ENCODE measurements at places on chromosomes 4 and X. TPM values are rescaled to one million over a fixed set of nuclear protein-coding genes. Genes with fewer than 3 reads are reported as not detected.

GRCh38 chrX:70092247-70092646 is 30.0 kb downstream of the OTUD6A start:
- DNase-seq = no peak

- peak; percentile 25 for DNase-seq
Observed at GRCh38 chr4:127188847-127189246, 443.9 kb upstream of the INTU start.

The KLB gene
- total RNA-seq = not detected

The NDST3 gene
- total RNA-seq = under 0.01 TPM

DNA sequence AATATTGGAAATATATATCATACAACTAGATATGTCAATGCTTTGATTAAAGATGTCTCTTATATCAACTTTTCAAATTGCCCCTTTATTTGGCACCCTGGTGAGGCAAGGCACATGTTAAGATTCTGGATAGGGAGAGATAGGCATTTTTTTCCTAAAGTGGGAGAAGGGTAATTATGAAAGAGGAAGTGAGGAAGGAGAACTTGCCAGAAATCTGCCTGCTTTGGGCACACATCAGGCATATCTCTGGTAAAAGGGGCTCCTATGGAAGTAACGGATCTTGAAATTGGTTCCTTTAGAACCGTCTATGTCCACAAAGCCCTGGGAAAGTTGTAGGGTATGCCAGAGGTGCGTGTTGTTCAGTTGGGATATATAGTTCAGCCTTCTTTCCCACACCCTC is 5.7 kb downstream of the IL15 start:
- no peak for DNase-seq

The TKTL2 gene
- not detected for total RNA-seq

DNA sequence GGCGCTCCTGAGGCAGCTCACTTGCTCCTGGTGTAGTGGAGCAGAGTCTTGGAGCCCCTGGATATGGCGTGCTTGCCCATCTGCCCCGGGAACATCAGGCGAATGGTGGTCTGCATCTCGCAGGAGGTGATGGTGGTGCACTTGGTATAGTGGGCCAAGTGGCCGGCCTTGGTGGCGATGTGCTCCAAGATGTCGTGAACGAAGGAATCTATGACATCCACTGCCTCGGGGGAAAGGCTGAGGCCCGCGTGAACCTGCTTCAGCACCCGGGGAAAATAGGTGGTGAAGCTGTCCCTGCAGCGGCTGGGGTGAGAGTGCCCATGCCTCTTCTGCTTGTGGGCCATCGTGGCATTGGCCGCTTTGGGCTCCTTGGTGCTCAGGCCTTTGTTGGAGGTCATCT is 58.1 kb upstream of the TMSB15B start:
- DNase-seq = no peak

DNA sequence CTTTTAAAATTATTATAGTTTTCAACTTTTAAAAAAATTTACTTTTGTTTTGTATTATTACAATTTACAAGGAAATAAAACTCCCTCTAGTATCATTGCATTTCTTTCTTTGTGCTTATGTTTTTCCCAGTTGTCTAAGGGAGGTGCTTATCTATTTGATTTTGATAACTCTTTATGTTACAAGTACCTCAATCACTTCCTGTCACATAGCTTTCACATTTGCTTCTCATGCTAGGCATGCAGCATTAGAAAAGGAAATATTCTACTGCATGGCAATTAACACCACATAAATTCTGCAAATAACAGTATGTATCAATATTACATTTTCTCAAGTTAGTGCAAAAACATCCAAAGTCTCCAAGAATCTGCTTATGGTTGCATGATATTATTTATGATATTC is 180.3 kb upstream of the HS3ST1 start:
- DNase-seq = no peak

The STX18 gene
- 26.9 TPM for total RNA-seq

The KCNE5 gene
- total RNA-seq = 0.28 TPM

- peak; percentile 28 for DNase-seq
Observed at GRCh38 chrX:70554081-70554480, 109.4 kb downstream of the DLG3 start.

DNA sequence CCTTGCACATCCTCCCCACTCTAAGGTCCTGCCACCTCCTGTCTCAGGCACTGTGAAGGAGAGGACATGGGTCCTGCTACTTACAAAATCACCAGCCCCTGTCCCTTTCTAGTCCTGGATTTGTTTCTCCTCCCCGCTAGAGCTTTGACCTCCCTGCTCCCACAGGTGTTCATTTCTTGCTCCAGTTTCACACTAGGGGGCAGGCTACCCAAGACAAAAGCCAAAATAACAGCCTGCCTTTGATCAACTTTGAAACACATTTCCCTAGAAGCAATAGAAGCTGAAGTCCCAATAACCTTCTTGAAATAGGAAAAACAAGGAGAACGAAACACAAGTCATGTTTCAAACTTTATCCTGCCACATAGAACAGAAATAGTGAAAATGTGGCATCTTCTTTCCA is 164.4 kb downstream of the QDPR start:
- peak; percentile 19 for DNase-seq

- no peak for DNase-seq
Observed at GRCh38 chr4:2931512-2932301, 31.5 kb downstream of the NOP14 start.

DNA sequence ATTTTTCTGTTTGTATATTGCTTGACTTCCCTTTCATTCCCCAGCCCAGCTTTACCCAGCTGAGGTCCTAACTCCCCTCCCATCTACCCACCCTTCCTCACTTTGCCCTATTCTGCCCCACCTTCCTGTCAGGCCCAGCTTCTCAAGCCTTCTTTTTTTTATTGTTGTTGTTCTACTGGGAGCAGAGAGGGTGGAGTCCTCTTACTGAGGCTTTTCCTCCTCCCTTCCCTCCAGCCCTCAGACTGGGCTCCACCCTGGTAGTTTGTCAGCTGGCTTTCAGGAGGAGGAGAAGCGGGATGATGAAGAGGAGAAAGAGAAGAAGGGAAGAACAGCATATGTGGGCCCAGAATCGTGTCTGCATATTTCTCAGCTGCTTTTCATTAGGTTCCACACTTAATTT is 3.2 kb upstream of the KLF8 start:
- DNase-seq = no peak

DNA sequence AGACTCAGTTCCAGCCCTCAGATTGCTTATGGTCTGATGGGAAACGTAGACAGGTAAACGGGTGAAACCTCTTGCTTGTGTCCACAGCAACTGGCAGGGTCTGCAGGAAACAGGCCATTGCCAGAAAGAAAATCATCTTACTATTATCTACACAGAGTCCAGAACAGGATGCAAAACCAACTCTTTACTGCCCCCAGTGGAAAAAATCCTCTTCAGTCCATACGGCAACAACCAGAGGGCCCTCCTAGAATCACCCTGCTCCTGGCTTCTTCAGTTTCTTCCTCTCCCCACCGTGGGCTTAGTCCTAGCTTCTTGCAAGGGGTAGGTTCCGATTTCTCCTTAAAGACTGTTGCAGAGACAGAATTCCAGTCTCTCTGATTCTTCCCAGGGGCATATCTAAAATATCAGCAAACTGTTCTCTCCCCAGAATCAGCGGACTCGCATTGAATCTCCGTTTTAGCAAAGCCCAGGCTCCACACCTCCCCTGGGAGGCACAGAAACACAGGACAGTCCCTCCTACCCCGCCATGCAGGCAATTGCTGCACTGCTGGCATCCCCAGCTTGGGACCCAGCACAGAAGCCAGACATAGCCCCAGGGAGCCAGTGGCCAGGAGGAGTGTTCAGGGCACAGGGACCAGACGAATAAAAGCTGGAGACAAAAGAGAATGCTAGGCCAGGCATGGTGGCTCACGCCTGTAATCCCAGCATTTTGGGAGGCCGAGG is 41.0 kb upstream of the SH3RF1 start:
- DNase-seq = peak; percentile 59

GRCh38 chr4:36532670-36533379 is 251.4 kb downstream of the DTHD1 start:
- no peak for DNase-seq

DNA sequence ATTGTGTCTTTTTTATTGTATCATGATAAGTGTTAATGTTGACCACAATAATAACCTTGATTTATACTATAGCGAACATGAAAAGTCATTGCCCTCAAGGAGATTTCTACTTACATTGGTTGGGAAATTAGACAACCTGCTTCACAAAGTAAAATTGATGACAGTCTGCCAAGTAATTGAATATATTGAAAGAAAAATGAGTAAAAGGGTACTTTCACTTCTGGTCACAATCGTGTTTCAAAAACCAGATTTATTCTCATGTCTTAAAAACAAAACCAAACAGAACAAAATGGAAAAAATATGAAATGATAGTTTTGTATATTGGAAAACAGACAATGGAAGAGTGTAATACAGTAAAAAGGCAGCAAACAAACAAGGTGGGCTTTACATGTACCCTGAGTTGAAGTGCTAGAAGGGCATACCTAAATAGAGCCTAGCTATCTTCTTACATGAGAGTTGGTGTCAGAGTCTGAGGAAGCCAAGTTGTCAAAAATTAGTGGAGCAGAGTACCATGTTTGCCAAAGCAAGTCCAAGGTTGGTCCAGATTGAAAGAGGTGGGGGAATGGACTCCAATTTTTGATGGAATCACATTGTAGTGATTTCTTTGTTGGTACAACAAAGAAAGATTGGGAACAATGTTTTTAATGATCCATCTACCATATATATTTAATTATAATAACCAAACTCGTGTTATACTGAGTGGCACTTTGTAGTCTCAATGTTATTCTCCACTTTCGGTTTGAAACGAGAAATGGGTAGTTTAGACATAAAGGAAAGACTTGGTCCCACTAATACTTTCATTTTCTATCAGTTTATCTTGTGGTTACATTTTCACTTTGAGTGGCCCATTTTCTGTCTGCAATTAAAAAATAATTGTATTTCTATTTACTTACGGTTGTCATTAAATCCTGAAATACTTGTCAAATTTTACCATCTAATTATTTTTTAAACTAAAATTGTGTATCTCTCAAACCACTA is 775.6 kb downstream of the STIM2 start:
- DNase-seq = no peak

DNA sequence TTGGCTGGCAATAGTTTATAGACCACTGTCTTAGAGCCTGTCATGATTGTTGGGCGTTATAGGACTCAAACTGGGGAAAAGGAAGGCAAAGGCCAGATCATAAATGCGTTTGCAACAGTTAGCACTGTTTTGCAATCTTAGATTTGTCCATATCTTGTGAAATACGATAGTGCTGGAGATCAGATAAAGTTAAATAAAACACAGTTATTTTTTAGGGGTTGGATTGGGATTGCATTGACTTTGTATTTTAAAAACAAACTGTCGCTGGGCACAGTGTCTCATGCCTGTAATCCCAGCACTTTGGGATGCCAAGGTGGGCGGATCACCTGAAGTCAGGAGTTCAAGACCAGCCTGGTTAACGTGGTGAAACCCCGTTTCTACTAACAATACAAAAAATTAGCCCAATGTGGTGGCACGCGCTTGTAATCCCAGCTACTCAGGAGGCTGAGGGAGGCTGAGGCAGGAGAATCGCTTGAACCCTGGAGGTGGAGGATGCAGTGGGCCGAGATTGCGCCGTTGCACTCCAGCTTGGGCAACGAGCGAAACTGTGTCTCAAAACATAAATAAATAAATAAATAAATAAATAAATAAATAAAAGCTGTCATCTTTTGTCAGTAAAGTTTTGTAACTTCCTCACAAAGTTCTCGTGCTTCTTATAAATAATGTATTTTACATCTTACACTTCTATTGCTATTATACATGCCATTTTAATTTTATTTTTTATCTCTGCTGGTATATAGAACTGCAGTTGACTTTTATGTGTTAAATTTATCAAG is 117.2 kb downstream of the KDM6A start:
- no peak for DNase-seq

GRCh38 chr4:165331823-165332222 is 4.4 kb downstream of the MSMO1 start:
- DNase-seq = no peak

The SGCB gene
- 25.8 TPM for total RNA-seq

DNA sequence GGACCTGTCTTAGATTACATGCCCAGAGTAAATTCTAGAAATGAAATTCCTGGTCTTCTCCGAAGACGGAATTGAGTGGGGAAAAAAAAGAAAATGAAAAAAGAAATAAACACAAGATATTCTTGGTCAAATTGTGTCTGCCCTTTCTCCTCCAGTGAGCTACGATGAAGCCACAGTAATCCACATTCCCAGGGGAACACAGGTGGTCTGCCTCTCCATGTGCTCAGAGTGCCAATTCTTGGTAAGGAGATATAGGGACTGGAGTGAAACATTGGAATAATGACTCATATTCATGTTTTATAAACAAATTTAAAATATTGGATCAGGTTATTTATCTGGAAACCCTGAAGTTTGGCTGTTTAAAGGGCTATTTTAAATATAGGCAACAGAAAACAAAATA is 54.2 kb upstream of the MGST2 start:
- no peak for DNase-seq

GRCh38 chrX:45264865-45265264 is 64.2 kb upstream of the DIPK2B start:
- no peak for DNase-seq

DNA sequence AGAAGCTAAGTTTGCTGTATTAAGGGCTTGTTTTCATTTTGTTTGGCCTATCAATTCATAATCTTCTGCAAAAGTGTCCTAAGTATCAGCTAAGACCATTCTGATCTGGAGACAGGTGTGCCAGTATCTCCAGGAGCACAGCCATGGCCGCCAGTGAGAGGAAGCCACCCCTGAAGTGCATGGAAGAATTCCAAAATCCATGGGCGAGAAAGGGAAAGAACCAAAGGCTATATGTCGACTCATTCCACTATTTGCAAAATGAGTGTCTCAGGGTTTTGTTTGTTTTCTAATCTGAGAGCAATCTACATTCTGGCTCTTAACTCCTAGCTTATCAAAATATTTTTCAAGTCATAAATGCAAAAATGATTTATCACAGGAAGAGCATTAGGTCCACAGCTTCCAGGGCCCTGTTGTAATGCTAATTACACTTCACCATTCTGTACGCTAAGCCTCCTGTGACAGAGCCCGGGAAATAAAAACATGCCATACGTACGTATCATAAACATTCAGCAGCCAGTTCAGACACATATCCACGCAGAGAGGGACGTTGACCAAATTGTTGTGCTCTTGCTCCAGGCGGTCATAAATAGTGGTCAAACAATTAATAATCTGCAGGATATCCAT is 137.3 kb upstream of the FTHL17 start:
- DNase-seq = peak; percentile 38

- no peak for DNase-seq
Observed at GRCh38 chr4:82076359-82076758, 297.4 kb downstream of the HNRNPD start.

DNA sequence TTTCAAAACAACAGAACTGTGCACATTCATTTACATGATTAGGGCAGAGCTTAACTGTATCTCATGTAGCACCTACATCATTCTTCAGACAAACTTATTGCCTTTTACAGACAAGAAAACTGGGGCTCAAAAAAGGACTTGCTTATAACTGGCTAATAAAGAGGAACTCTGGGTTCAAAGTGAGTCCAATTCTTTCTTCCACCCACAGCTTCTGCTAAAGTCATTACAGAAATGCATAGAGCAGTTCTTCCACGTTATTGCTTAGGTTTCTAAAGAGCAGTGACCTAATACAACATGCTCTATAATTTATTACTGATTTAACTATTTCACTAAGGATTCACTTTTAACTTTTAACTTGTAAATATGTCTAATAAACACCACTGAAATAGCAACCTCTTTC is 60.6 kb downstream of the ELOVL6 start:
- DNase-seq = no peak
